ENCODE measurements at places on chromosomes 3 and 15. TPM values are rescaled to one million over a fixed set of nuclear protein-coding genes. Genes with fewer than 3 reads are reported as not detected.

AGTR1 gene
- 32.8 TPM for total RNA-seq

TIMP4 gene
- total RNA-seq: 48.9 TPM

DNA sequence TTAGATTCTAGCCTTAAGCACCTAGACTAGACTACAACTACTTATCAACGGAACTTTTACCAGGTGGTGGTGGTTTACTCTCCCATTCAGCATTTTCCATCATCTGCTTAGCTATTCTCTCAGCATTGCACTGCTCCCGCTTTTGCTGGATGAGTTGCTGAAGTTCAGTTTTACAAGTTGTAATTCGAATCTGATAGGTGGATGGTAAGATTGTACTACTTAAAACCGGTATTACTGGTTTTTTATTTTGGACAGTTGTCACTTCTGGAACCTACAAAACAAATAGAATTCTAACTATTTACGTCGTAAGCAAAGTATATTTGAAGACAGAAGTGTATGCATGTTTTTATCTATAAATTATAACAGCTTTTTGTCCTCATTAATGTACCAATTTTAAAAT is 41.1 kb downstream of the PIK3R4 start:
- no peak for DNase-seq

ZXDC gene
- total RNA-seq: 70.0 TPM

DNA sequence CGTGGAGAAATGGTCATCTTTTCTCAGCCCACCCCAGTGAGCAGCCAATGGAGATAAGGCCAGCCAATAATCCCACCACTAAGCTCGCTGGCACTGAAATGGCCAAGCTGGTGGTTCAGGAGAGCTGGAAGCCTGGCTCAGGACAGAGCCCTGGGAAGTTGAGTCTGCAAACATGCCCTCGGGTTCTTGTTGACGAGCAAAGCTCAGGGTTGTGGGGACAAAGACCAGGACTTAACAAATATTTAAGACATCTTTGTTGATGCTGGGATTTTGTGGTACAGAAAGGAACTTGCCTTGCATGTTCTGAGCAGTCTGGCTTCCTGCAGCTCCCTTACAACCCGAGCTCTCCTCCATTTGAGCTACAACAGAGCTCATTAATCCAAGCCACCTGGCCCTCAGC is 4.4 kb downstream of the FAH start:
- DNase-seq: no peak

DNA sequence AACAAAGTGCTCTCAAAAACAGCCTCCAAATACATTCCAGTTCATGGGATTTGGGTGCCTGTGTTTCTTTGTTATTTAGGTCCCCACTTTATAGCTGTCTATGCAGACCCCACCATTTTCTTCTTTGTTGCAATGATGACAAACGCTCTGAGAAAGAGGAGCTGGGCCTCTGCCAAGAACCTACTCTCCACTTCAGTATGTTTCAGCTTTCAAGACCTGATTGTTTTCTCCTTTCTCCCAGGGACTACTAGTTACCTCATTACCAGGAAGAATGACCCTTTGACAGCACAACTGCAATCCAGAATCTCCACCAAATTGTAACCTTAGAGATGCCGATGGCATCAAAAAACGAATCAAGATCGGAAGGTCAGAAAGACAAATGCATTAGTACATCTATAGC is 236.8 kb downstream of the MEIS2 start:
- no peak for DNase-seq

DNA sequence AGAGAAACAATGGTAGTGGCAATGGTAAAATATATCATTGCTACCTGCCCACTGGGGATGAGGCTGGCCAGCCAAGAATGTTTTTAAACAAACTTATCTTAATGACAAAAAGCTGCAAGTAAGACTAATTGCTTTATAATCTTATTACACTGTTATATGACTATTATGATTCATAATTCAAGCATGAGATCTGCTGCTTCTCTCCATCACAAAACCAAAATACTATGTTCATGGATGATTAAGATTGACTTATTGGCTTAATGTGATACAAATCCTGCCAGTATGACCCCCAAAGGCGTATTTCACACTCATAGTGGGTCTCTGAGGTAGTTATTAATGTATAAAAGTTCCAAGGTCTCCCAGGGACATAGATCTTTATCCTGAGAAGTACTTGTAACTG is 52.6 kb downstream of the FBN1 start:
- no peak for DNase-seq

GRCh38 chr15:25582886-25583285 is 144.1 kb upstream of the UBE3A start:
- DNase-seq: no peak

DNA sequence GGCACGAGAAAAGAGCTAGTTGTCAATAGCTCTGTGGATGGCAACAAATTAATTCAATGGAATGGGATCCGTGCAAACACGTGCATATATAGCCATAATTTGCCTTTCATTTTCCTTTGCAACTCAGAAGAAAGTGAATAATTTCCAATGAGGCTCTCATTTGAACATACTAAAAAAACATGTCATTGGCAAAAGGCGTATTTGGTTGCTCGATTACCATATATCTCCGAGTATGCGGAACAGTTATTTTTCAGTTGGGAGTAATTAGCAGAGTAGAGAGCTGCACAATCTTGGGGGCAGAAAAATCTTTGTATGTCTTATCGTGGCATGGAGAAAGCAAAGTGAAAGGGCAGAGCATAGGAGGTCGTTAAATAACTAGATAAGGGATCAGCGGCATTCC is 257.4 kb downstream of the SV2B start:
- DNase-seq: no peak

- peak; percentile 66 for DNase-seq
Measured at GRCh38 chr15:86591994-86592735, 512.5 kb downstream of the AGBL1 start.

GRCh38 chr3:139917226-139917785 is 17.7 kb upstream of the CLSTN2 start:
- no peak for DNase-seq

C3orf80 gene
- not detected for total RNA-seq

MINAR1 gene
- 0.60 TPM for total RNA-seq

GOLGA8G gene
- not detected for total RNA-seq

DNA sequence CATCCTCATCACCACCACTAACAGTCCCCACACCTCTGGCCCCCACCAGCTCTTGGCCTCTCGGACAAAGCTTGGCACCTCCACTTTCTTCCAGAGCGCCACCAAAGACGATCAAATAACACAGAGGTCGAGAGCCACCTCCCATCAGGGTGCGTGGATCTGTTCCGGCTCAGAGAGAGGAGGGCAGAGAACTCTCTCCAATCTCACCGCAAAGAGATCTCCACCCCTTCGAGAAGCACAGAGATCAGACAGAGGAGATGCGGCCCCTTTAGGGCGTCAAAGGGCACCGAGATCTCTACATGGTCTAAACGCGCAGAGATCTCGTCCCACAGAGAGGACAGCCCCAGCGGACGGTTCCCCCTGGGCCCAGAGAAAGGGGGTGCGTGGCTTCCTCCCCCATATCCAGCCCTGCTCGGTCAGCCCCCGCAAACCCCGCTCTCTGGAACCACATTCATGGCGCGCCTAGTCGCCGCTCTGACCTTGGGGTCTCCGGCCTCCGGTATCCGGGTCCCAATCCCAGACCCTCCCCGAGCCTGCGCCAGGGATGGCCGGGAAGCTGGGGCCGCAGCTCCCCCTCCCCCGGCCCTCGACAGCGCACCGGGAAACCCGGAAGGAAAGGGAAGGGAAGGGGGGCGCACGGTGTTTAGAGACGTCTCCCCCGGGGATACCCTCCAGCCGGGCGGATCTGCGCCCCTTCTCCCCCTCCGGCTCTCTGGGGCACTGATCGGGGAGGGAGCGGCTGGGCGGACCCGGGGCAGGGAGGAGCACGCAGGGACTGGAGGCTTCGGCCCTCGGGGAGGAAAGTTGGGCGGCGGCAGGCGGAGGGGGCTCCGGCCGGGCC is 608 bp downstream of the SCN5A start:
- no peak for DNase-seq

- no peak for DNase-seq
Measured at GRCh38 chr3:4834403-4834866, 144.8 kb upstream of the BHLHE40 start.

GRCh38 chr3:78540485-78540884 is 1227.3 kb downstream of the ROBO1 start:
- no peak for DNase-seq

C2CD4B gene
- total RNA-seq: 3.5 TPM

AQP9 gene
- total RNA-seq: 3.9 TPM

- no peak for DNase-seq
Measured at GRCh38 chr15:58530056-58530590, 98.3 kb downstream of the LIPC start.

GRCh38 chr3:163809540-163809993 is 1268.7 kb downstream of the SI start:
- DNase-seq: no peak

DNA sequence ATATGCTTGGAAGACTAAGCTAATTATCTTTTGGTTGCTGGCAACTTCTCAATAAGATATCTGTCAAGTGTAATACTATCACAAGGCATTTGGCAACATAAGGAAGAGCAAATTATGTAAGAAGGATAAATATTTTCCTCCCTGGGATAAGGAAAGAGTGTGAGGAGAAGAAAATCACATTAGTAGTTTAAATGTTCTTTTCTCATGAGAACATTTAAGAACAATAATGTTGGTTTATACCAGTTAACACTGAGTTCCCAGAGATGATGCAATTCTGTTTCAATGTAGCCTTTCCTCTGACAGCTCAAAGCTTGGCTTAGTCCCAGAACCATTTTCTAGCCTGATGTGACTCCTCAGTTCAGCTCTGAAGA is 66.1 kb upstream of the NPHP3 start:
- DNase-seq: no peak

GRCh38 chr3:157844800-157845565 is 261.2 kb downstream of the SHOX2 start:
- DNase-seq: no peak

OR5K2 gene
- total RNA-seq: not detected

STXBP5L gene
- total RNA-seq: 0.30 TPM

DNA sequence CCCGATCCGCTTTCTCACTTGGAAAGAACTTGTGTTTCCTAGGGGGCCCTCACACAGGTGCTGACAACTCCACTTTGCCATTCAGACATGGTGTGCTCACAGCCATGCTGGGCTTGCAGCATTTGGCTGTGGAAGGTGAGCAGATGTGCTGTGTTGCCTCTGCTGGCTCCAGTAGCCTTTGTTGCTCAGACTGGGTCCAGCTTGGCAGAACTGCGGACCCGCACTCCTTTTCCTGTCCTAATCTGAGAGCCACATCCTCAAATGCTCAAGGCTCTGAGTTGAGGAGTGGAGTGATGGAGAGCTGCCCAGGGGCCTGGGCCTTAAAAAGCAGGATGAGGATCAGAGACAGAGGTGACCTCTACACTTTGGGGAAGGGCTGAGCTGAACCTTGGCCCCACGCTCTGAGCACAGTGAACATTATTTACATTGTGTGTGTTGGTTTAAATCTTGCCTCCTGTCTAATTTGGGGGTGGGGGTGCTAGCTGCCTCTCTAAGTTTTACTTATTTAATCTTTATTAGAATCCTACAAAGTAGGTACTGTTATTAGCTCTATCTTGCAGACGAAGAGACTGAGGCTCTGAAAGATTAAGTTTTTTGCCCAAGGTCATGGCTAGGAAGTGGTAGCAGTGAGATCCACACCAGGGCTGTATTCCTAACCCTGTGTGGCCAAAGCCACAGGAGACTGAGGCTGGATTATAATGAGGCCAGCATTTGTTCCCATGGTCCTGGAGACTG is 17.2 kb downstream of the ACOX2 start:
- DNase-seq: no peak

DNA sequence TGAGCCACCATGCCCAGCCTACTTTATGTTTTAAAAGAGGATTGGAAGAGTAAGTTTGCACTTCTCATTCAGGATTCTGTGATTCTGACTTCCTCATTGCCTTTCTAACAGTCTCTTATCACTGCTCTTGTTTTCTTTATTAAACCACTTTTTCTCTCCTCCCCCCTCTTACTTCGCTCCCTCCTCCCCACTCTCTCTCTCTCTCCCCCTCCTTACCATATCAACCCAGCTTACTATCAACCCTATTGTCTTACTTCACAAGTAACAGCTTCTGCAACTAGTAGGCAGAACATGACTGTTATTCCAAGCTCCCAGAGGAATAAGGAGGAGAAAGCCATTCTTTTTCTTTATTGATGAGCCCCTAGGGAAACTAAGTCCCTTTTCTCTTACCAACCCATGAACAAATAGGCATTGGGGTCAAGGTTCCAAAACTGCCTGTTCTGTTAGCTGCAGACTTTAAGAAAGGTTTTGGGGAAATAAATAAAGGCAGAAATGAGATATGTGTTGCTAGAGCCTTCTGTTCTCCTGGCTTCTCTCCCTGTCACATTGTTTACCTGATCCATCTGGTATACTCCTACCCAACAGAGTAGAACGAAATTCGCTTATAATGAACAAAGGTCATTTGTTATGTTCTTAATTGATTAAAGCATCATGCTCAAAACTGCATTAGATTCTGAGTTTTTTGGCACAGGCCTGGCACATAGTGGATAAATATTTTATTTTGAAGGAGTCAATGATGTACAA is 56.4 kb upstream of the RASGRP1 start:
- no peak for DNase-seq

DNA sequence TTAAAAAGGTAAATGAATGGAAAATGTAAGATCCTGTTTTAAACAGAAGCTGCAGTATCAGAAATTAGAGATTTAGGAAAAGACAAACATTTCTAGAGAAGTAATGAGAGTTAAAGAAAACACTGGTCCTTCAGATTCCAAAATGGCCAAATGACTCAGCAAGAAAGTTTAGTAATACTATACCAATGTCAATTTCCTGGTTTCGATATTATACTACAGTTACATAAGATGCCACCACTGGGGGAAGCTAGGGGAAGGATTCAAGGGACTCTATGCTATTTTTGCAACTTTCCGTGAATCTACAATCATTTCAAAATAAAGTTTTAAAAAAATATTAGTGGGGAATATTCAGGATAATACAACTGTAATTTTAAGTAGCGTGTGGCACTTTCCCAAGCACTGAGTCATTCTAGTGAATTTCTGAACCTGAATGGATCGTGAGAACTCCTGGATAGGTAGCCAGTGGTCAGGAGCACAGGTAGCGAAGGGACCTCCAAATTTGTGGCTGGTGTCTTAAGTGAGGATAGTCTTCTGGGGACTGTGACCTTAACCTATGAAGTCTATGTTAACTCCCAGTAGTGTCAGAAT is 37.6 kb downstream of the TMCC1 start:
- no peak for DNase-seq

- no peak for DNase-seq
Measured at GRCh38 chr3:9951962-9952805, at the start of gene PRRT3. Gene PRRT3, minus strand, starts transcription at chr3:9952408. Its CDS starts 2,293 bp downstream, at chr3:9950115.

GRCh38 chr3:147423537-147423797 is 14.3 kb downstream of the ZIC1 start:
- no peak for DNase-seq

DNA sequence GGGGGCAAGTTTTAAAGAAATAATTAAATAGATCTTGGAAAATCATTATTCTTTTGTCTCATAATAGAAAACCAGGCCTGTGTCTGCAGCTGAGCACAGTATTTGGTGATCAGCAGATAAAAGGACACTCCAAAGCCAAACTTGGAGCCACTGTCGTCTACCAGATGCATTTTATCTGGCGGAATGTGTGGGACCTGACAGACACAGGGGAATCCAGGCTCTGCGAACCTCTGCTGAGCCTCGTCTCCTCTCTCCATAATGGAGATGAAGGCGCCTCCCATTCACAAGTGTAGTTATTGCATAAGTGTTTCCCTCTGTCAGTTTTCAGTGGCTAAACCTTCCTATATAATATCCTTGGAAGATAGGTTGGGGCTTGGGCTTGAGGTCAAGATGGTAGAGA is 42.1 kb downstream of the EEFSEC start:
- DNase-seq: no peak

Measured in tibial nerve (tissue), 4 donors.